Naive B cell (primary cell): ENCODE measurements at places on chromosomes 13 and 19. TPM values are rescaled to one million over a fixed set of nuclear protein-coding genes. Genes with fewer than 3 reads are reported as not detected.

DNA sequence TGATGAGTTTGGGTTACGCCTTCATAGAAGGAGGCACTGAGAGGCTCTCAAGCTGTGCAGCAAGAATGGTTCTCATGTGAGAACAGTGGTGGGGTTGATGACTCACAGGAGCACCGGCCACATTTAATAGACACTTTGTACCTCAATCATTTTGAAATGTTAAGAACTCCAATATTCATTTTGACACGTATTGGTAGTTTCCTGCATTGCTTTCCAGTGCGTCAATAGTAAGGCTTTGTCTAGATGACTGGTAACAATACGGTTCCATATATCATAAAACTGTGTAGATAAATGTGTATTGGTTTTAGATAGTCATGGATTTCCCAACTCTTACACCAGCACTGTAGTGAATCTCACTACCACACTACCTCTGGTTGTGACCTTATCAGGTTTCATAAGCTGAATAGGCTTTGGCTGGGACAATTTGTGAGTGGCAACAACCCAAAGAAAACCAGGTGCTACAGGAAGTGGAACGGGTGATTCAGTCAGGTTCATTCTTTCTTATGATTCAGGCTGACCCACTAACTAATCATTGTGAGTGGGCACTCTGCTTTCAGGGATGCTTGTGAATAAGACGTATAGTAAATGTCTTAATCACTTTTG, 362.6 kb downstream of the KLF5 start:
- no peaks in the 10 kb centered on the region for H3K4me1 ChIP-seq
- DNase-seq: no peak
- H3K36me3 ChIP-seq: no peaks in the 10 kb centered on the region

DNA sequence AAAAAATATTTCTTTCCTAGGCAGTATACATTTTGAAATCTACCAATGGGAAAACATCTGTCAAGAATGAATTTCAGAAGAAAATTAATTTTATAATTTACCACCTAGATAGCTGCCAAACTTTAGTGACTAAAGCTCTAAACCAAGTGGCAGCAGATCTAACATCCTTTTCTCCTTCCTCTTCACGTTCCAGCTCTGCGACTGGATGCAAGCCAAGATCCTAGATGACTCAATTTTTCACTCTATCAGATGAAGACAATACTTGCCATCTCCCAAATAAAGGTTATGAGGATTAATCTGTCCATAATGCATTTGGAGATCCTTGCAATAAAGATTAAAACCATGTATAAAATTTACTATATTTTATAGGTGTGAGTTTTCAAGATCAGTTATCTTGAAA, 66.7 kb upstream of the MIR17HG start:
- DNase-seq: no peak
- no peak overlapping the region for H3K27ac ChIP-seq
- H3K4me3 ChIP-seq: no peak overlapping the region
- H3K27me3 ChIP-seq: peaks cover 12% of the 10 kb centered on the region
- no peaks in the 10 kb centered on the region for H3K36me3 ChIP-seq
- H3K4me1 ChIP-seq: no peaks in the 10 kb centered on the region

The SYCN gene
- not detected for polyA plus RNA-seq

GRCh38 chr19:1807030-1807694, 4.9 kb downstream of the ATP8B3 start:
- no peaks in the 10 kb centered on the region for H3K36me3 ChIP-seq
- H3K4me3 ChIP-seq: peak overlapping the region; percentile 47
- H3K27ac ChIP-seq: no peak overlapping the region
- no peaks in the 10 kb centered on the region for H3K27me3 ChIP-seq
- H3K4me1 ChIP-seq: peaks cover 13% of the 10 kb centered on the region

The ZNF468 gene
- 32.3 TPM for polyA plus RNA-seq

- no peak overlapping the region for H3K4me3 ChIP-seq
- no peaks in the 10 kb centered on the region for H3K36me3 ChIP-seq
- H3K4me1 ChIP-seq: peaks cover 10% of the 10 kb centered on the region
- no peak overlapping the region for H3K27ac ChIP-seq
- peaks cover 16% of the 10 kb centered on the region for H3K27me3 ChIP-seq
These were observed 165.2 kb downstream of the SHISA2 start for GRCh38 chr13:25886438-25887214.

The ZNF606 gene
- polyA plus RNA-seq: 10.2 TPM
